ENCODE measurements at places on chromosomes 12 and 14. TPM values are rescaled to one million over a fixed set of nuclear protein-coding genes. Genes with fewer than 3 reads are reported as not detected.

DNA sequence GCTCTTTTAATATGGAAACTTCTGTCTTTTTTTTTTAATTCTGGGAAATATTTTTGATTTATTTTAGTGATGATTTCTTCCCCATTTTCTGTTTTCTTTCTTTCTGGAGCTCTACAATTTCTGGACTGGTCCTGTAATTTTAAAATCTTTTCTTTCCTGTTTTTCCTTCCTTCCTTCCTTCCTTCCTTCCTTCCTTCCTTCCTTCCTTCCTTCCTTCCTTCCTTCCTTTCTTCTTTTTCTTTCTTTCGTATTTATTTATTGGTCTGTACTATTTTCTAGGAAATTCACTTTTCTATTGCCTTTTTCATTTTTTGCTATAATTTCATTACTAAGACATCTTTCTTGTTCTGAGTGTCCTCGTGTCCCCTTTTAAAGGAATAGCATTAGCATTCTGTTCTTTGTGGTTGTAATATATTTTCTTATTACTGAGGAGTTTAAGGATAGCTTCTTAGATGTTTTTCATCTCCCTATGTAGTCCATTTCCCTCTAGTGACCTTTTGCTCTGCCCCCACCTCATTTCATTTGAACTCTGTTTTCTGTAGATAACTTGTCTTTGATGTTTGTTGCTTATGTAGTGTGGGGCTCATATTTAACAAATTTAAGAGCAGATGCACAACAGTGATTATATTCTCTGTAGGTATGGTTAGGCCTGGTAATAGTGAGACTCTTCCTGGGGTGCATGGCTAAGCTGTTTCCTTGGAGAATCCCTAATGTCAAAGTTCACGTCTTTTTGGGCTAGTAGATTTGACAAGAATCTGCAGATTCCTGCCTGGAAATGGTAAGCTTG lies 38.0 kb downstream of the TBC1D15 start:
- DNase-seq, result no peak

The NEUROD4 gene
- not detected for polyA plus RNA-seq

DNA sequence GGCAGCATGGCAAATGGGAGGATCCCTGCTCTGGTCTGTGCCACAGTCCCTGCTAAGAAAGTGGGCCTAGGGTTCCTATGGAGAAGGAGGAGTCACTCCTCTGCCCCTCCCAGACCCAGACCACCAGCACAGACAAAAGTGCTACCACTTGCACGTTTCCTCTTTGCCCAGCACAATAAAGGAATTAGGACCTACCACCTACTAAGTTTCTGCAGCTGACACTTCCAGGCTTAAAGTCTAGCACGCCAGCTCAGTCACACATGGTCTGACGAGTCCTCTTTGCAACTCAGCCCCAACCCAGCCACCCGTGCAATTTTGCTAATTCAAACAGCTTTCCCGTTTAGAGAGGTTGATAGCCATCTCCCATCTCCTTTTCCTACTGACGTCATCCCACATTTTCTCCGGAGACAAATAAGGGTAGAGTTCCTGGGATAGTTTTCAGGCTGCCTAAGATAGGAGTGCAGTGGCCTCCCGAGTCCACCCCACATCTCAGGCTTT lies 66.2 kb upstream of the PTGR2 start:
- DNase-seq, result peak; percentile 57

- no peak for DNase-seq
These were observed 125.1 kb upstream of the GARIN6 start for GRCh38 chr12:99522456-99522855.

- no peak for DNase-seq
These were observed 65.7 kb upstream of the AEBP2 start for GRCh38 chr12:19373586-19373985.

GRCh38 chr14:35197015-35197414 lies 74.7 kb downstream of the PRORP start:
- DNase-seq, result no peak

DNA sequence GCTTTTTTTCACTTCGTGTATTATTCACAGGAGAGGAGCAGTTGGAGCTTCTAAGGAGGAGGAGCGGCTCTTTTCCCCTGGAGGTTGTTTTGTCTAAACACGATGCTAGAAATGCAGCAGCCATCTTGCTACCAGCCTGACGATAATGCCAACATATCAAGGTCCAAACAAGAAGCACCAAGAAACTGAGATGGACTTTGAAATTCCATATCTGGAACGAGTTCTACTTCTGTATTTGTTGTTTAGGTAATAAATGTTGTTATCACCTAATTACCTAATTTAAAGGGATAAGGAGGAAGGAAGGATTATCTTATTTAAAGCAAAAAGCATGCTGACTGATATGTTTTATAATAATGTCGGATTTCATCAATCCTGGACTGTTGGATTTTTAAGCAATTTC lies 174.4 kb upstream of the TMPO start:
- no peak for DNase-seq

GRCh38 chr14:97791906-97792305 lies 994.7 kb downstream of the VRK1 start:
- no peak for DNase-seq

The XRCC3 gene
- polyA plus RNA-seq, result 4.4 TPM
